ENCODE measurements at places on chromosomes 11 and 22. TPM values are rescaled to one million over a fixed set of nuclear protein-coding genes. Genes with fewer than 3 reads are reported as not detected.

- DNase-seq, result no peak
These were observed 33.7 kb downstream of the SVIP start for GRCh38 chr11:22795914-22796313.

KRTAP5-8 gene
- total RNA-seq, result not detected

GRCh38 chr11:78451371-78452150 lies 33.9 kb upstream of the GAB2 start:
- DNase-seq, result no peak

DNA sequence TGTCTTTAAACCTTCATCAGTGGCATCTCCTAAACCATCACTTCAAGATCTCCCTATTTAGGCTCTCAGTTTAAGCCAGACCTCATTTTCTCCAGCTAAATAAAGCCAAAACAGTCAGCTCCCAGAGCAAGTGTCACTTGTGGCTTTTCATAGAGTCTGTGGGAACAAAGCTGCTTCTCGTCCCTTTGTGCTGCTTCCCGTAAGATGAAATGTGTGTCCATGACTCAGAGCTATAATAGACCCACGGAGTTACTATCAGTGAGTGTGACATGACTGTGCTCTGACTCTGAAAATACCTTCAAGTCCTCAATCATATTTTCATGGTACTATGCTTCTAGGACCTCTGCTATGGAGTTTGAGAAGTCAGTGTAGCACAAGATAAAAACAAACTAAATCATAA lies 57.3 kb upstream of the SLN start:
- DNase-seq, result peak; percentile 23

GRCh38 chr11:17209939-17210245 lies 2.1 kb upstream of the PIK3C2A start:
- no peak for DNase-seq

GALR3 gene
- not detected for total RNA-seq

GRCh38 chr11:114058026-114058706 lies 1.3 kb upstream of the ZBTB16 start:
- DNase-seq, result no peak

All from activated CD4-positive, alpha-beta T cell treated with anti-CD3 and anti-CD28 coated beads for 36 hours (primary cell).